T-cell (primary cell): ENCODE measurements at places on chromosomes 6 and 20.

DNA sequence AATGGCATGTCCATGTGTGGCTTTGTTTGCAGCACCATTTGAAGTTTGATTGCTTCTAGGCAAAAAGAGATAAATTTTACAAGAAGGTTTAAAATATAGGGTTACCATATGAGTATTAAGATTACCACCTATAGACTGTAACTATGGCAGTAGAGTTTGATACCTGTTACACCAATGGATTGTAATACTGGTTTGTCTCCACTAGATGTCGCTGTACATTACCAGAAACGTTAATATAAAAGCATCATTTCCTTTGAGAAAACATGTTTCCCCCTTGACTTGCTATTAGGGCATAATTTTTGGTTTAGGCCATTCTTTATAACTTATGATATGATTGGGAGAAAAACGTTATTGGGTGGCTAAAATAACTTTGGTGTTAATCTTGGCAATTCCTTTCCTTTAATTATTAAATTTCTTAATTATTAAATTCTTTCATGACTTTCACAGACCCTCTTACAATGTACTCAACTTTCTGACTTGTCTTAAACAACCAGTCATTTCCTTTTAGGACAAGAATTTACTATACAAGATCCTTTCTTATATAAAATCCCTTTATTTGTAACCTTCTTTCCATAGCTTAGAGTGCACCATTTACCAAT, 42.8 kb downstream of the HLA-DPB1 start:
- DNase-seq: no peak

GRCh38 chr6:13711324-13711732, 307 bp downstream of the RANBP9 start:
- DNase-seq: no peak

DNA sequence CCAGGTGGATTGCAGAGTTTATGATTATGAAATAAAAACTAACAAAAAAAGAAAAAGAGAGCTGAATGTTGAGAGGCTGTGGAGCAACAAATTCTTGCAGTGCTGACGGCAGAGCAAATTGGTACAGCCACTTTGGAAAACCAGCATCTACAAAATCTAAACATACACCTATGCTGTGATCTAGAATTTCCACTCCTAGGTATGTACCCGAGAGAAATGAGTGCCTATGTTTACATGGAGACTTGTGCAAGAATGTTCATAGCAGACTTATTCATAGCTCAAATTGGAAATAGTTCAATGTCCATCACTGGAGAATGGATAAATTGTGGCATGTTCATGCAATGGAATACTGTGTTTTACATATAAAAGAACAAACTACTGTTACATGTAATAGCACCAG, 3.0 kb upstream of the BLCAP start:
- no peak for DNase-seq

DNA sequence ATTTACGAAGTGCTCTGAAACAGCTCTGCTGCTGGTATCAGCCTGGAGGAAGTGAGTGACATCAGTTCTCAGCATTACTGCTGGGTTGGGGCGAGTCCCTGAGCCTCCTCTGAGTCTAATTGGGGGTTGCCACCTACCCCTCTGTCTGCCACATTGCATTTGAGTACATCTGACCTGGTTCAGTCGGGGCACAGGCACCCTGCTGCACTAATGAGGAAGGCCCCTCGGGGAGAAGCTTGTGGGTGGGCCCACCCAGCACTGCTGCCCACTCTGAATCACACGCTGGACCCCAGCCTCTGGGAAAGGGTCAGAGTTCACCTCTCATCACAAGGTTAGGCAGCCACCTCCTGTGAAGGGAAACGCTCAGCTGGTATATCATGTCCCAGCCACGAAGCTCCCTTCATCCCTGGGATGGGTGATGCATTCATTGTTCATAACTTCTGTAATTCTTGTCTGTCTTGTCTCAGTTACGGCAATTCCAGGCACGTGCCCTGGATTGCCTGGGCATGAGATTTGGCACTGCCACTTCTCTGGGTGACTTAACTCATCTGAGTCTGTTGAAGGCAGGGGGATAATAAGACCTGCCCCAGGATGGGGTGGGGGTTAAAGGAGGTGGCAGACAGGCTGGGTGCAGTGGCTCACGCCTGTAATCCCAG, 13.3 kb downstream of the DNMT3B start:
- no peak for DNase-seq

- DNase-seq: no peak
Measured at GRCh38 chr6:132866762-132867449, 52.5 kb downstream of the RPS12 start.

DNA sequence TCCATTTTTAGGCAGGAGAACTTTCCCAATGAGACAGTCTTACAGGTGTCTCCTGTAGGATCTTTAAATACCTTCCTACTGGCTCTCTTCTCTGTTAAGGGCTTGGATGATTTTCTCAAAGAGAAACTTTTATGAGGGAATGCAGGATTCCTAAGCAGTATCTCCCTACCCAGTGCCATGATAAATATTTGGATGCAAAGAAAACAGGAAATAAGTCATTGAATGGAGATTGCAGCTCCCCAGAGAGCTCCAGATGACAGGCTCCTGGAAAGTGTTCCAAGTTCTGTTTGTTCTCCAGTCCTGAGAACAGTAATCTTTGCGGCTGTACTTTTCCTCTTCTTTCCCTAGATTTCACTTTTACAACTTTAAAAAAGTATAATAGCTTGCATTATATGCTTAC, 2.4 kb upstream of the SCGN start:
- no peak for DNase-seq

DNA sequence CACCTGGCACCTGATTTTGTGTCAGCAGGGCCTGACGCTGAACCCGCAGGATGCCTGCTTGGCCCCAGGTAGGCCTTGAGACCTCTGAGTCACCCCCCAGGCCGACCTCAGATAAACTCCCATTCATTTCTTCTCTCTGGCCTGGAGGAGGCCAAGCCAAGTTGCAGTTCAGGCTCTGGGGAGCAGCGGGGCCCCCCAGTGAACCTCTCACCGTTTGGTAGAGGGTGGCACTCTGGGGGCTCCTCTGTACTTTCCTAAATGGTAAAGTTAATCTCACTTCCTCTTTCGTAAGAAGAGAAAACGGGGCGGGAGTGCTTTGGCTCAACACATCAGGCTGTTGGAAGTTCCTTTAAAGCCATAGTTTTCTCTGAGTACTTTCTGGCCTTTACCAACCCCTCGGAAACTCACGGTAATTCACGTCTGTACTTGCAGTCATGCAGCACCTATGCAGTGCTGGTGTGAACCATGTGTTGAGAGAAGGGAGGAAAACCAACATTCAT, 2.8 kb downstream of the SIRPA start:
- DNase-seq: no peak

DNA sequence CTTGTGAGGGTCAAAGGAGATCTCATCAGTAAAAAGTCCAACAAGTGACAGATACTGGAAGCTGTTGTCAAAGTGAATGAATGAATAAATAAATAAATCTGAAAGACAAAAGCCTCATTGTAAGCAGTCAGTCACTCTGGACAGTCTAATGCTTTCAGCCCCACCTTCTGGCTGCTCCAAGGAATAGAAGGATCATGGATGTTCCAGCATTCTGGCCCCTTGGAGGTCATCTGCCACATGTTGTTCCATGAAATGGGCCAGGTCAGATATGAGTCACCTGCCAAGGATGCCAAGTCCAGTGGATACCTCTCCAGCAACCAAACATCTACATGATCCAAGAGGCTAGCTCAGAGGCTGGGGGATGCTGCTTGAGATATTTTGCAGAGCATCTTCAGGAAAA, 185.6 kb downstream of the BMP7 start:
- no peak for DNase-seq
